ENCODE measurements at places on chromosomes 2 and 18.

DNA sequence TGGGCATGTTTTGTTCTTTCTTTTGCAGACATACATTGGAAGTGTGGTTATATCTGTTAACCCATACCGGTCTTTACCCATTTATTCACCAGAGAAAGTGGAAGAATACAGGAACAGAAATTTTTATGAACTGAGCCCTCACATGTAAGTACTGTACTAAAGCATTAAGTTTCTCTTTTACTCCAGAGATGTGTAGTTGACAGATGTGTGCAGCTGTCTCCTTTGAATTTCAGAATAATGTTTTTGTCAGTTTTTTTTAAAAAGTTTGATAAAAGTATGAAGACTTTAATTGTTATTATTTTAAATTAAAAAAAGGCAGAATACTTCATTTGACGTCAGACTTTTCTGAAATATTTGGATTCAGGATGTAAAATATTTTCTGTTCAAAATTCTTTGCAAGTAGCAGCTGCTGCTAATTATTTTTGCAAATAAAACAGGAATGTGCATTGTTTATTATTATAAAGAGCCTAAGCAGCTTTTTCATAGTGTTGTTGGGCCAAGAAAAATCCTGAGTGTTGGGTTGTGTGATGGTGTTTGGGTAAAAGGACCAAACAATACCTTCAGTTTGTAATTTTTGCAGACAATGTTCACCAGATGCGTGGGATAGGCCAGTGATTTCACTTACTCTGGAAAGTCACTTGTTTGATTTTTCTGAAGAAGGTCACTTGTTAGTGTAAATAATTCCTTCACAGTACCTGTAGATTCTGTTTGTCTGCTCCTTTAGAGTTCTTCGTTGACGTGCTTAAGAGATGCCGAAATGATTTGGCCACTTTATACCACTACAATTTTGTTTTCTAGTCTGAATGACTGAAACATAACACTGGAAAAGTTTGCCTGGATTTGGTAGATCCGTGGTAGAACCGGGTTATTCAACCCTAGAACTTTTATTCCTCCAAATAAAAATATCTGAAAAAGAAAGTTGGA lies 51.1 kb downstream of the MYO1B start:
- no peak for DNase-seq

DNA sequence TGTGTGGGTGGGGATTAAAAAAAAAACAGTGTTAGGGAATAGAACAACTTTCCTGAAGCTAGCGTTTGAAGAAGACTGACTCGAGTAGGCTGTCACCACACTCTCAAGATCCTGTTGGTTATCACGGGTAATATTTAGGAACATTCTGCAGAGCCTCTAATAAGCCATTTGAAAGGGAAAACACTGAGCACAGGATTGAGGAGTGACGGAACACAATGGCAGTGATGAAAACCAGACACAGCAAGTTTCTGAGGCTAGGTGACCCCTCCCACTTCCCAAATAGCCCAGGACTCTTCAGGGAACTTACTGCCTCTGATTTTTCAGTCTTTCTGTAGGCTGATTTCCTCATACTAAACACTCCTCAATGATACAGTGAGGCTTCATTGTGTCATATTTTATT lies 88.2 kb upstream of the TMEM200C start:
- DNase-seq, result no peak

- DNase-seq, result no peak
These were observed 529.6 kb upstream of the ZEB2 start for GRCh38 chr2:145049475-145049874.

- DNase-seq, result no peak
These were observed 687.6 kb downstream of the DCDC2C start for GRCh38 chr2:4391013-4391412.

- DNase-seq, result no peak
These were observed 17.7 kb upstream of the ACTR3 start for GRCh38 chr2:113872201-113872600.

DNA sequence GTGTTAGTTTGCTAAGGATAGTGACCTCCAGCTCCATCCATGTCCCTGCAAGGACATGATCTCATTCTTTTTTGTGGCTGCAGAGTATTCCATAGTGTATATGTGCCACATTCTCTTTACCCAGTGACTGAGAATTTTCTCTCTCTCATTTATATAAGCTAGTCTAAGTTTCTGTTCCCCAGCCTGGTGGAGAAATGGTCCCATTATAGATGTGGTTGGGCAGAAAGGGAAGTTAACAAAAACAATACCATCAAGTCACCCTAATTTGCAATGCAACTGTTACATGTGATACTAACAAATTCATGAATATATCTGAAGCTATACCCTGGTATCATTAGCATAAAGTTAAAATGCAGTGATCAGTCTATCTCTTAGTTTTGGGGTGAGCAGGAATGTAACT lies 54.0 kb downstream of the DNER start:
- DNase-seq, result no peak

GRCh38 chr2:21044694-21045371 lies 960 bp upstream of the APOB start:
- DNase-seq, result no peak

DNA sequence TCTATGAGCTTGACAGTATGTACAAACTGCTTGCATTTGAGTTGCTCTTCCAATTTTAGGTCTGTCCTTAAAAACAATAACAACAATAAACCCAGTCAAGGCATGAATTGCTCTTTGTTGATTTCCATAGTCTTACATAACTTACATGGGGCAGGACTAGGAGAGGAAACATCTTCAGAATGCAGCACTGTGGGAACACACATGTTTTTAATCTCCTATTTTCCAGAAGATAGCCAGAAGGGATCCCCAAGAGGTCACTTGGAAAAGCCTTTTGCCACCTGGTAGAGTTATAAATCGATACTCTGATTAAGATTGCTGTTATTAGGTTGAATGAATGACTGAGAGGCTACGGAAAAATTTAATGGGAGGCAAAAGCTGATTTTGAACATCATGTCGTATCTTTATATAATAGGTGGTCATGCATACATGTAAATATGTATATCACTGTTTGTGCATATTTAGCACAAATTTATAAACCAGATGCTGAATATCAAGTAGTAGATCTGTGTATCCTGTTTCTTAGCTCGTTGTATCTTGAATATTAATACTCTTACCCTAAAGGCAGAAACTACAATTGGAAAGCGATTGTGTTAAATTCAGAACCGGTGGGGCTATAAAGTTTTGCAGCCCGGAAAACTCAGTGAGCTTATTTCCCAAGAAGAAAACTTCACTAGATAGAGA lies 479.4 kb upstream of the TCF4 start:
- DNase-seq, result no peak

DNA sequence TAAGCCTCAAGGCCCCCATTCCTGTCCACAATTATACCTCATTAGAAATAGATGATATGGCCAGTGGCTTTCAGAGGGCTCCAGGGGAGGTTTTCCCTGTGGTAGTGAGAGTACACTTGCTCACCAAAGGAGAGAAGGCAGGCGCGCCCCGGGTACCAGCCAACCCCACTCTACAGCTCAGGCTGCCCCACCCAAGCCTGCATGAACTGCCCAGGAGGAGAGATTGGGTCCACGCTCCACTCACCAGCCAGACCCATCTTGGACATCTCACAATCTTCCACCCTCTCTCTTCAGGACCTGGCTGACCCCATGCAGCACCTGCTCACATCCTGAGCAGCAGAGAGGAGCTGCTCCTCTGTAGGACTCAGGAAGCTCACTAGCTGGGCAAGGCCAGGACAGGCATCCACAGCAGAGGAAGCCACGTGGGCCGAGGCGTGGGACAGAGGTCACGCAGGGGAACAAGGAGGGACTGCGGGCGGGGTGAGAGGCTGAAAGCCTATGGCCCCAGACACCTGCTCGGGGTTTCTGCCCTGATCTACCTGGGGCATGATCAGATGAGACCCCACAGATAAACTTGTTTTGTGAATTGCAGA lies 53.9 kb upstream of the GLI2 start:
- no peak for DNase-seq

DNA sequence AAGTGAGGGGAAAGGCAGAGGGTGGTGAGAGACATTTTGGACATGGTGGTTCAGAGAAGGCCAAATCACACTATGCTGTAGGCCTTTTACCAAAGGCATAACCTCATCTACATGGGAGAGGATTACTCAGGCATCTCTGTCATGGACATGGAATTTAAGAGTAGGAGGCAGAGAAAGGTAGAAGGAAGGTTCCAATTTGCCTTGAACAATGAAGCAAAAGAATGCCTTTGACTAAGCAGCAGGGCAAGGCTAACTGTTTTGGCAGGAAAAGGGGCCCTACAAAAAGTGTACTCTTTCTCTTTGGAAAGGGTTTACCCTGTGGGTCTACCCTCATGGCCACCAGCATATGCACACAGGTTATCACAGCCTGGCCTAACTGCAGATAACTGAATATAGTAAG lies 45.6 kb upstream of the RNU4ATAC start:
- no peak for DNase-seq

GRCh38 chr18:3520230-3521085 lies 70.5 kb downstream of the TGIF1 start:
- no peak for DNase-seq

DNA sequence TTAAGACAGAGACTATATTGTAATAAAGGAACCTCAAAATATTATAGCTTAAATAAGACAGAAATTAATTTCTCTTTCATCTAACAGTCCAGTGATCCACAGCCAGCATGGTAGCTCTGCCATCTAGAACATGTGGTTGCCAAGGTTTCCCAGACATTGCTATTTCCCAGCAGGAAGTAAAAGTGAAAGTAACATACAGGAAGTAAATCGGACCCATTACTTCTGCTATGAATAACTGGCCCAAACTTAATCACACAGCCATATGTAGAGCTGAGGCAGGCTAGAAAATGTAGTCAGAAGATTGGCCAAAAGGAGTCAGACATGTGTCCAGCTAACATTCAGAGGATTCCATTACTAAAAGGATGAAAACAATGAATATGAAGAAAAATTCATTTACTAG lies 71.0 kb downstream of the NOL4 start:
- DNase-seq, result no peak

DNA sequence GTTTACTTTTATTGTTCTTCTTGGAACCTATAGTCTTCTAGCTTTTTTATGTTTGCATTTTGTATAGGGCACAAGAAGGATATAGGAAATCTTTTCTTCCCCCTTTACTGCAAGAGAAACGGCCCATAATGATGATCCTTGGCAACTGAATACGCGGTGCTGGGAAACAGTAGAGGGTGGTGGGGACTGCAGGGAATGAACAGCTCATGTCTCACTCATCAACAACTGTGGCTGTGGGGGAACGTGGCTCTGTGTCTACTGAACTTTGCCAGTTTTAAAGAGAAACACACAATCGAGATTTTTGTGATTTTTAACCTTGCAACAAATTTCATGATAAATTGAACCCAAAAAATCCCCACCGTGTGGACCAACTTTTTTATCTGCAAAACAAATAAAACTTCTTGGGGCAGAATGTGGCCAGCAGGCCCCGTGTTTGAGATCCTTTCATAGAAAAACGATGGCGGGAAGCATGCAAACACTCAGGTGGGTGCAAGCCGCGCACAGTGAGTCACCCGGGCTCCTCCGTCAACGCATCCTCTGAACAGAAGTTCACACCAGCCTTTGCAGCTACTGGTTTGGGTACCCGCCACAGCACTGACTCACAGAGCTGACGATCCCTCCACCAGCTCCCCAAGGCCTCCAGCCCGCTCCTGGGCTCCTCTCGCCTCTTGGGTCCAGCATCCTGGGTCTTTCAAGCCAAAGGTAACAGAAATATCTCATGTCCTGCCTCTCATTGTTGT lies 149.3 kb downstream of the COL6A3 start:
- no peak for DNase-seq

- no peak for DNase-seq
These were observed 236.0 kb downstream of the LDLRAD4 start for GRCh38 chr18:13454363-13455150.

GRCh38 chr2:70531419-70532086 lies 22.1 kb downstream of the TGFA start:
- DNase-seq, result no peak

DNA sequence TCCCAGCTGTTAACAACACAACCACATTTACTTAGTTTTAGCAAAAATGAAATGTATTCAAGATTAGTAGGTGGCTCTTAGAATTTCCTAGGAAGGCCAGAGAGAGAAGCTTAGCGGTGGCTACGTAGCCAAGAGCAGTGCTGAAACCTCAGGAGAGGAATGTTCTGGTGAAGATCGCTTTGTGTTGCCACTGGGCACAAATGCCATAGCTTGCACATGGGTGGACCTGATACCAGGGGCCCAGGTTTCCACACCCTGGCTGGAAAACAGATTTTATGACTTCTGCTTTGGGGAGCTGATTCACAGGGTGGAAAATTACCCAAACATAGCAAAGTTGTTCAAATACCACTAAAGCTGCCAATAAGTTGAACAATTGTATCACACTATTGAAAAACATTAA lies 43.4 kb downstream of the THUMPD2 start:
- DNase-seq, result no peak

DNA sequence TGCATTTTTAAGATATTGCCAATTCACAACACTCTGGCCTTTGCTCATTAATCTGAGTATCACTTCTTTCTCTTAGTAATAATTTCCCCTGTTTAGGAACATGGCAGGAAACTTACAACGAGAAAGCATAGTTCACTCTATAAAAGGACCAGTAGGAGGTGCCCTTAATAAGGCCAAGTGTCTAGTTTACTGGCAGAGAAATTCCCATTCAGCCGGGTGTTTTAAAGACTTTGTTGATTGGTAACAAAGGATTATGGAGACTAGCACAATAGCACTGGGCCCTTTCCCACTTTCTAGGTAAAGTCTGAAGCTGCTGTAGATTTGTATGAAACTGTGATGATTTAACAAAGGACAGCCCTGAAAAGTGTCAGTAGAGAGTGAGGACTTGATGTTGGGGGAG lies 3.1 kb downstream of the DCC start:
- no peak for DNase-seq

GRCh38 chr2:66346231-66346664 lies 88.7 kb upstream of the MEIS1 start:
- DNase-seq, result no peak

Measured in Caki2 (cell line).